Left renal pelvis (tissue), 4 donors: ENCODE measurements at places on chromosomes 2 and 18.

DNA sequence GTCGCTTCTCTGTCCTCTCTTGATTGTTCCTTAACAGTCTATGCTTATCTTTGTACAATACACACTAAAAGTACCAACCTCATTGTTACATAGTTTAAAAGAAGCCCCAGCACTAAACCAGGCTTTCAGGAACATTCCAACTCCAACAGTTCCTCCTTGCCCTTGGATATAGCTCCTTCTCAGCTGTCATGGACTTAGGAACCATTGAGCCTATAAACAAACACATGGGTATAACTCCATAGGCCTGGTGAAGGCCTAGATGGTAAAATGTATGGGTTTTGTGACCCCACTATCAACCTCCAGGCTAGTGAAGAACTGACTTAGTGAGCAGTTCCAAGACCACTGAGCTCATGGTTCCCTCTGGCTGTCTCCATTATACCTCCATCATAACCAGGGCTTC lies 74.8 kb upstream of the SLC39A10 start:
- DNase-seq, result no peak

GRCh38 chr2:57720728-57721627 lies 325.6 kb upstream of the VRK2 start:
- peak; percentile 14 for DNase-seq

- no peak for DNase-seq
Measured at GRCh38 chr2:223566396-223566795, 35.8 kb downstream of the SCG2 start.

- no peak for DNase-seq
Measured at GRCh38 chr2:110867078-110867477, 134.7 kb downstream of the ACOXL start.

DNA sequence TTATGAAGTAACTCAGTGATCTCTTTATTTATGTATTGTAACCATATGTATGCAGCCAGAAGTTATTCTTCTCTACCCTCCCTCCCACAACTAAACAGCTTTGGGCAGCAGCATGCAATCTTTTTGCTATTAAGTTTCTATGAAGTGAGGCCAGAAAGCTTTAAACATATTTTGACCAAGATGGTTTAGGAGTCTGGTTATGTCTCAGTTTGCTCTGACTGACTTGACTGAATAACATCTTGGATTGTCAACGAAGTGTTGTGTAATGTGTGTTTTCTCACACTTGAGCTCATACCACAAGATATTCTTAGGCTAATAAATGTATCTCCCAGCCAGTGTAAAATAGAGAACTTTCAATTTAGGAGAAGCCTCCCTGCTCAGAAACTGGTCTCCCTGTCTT lies 104.3 kb downstream of the TTC27 start:
- no peak for DNase-seq

DNA sequence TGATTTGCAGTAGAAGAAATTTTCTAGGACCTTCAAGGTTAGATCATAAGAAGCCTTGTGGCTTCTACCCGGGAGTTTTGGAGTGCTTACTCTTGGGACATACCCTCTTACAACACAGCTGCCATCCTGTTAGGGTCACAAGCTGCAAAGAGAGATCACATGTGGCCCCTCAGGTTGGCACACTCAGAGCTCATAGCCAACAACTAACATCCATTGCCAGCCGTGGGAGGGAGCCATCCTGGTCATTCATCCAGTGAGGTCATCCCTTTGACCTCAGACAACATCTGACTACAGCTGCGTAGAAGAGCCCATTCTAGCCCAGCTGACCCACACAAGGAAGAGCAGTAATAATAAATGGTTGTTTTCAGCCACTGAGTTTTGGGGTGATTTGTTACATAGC lies 76.9 kb upstream of the NABP1 start:
- DNase-seq, result no peak

DNA sequence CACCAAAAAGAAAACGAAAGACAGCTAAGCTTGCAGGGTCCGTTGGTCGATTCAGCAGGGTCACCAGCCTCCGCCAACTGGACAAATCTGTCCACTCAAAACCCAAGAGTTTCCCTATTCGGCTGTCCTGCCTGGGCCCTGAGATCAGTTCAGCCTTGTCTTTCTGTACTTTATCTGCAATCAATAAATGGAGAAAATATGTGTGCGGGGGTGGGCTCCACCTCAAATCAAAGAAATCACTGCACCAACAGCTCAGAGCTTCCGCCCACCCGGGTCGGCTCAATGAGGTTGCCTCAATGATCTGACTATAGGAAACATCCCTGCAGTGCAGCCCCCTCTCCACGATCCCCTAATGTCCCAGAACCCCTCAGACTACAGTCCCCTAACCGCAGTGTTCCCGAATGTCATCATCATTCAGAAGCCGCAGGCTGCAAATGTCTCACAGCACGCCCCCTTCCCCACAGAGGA lies 447 bp downstream of the GGCX start:
- no peak for DNase-seq
